ENCODE measurements at places on chromosomes 2 and 18.

DNA sequence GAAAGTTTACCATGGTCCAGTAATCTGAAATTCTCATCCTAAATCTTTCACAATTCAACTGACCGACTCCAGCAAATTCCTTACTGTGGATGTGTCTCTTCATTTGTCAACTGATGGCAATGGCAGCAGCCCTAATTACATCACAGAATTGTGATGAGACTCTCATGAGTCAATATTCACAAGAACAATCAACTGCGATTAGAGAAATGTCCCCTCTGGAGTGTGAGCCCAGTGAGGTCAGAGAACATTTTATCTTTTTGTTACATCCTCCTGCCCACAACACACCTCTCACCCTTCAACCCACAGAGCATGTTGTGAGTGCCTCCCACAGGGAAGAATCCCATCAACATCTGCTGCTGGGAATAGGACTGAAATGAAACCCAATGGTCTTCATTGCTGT lies 73.6 kb downstream of the CD226 start:
- DNase-seq: no peak

- no peak for DNase-seq
These were observed 243.4 kb downstream of the BCL11A start for GRCh38 chr2:60309941-60310660.

DNA sequence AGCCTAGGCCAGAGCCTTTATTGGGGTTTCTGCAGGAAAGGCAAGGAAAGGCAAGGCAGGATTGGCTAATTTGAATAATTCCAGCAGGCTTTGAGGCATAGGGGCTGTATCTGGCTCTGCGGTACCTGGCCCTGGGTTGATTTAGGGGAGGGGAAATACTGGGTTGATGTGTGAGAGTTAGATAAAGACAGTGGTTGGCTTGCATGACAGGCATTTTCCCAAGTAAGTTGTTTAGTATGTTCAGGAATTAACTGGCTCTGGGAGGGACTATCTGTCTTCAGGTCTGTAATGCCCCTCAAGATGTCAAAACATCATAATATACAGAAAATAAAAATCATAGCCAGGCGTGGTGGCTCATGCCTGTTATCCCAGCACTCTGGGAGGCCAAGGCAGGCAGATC lies 98.7 kb downstream of the UBR3 start:
- no peak for DNase-seq

- no peak for DNase-seq
These were observed 28.1 kb upstream of the TANC1 start for GRCh38 chr2:158940356-158940755.

- no peak for DNase-seq
These were observed 276.3 kb downstream of the KCNS3 start for GRCh38 chr2:18154812-18155211.

GRCh38 chr2:96767135-96767871 lies 6.6 kb downstream of the CNNM4 start:
- no peak for DNase-seq

GRCh38 chr2:128395196-128395595 lies 76.5 kb upstream of the HS6ST1 start:
- no peak for DNase-seq

DNA sequence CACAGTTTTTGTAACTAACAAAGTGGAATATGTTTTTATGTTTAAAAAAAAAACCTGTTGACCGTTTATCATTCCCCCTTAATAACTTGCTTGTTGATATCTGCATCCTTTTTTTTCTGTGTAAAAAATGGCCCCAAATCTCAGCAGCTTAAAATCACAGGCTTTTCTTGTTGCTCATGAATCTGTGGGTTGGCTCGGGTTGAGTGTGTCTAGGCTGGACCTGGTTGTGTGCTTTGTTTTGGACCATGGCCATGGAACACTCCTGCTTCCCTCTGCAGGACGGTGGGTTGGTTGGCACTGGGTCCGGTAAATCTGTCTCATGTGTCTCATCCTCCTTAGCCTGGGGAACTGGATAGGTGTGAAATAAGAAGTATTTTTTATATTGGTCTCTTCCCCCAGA lies 139.0 kb upstream of the LINC00305 start:
- DNase-seq: no peak

DNA sequence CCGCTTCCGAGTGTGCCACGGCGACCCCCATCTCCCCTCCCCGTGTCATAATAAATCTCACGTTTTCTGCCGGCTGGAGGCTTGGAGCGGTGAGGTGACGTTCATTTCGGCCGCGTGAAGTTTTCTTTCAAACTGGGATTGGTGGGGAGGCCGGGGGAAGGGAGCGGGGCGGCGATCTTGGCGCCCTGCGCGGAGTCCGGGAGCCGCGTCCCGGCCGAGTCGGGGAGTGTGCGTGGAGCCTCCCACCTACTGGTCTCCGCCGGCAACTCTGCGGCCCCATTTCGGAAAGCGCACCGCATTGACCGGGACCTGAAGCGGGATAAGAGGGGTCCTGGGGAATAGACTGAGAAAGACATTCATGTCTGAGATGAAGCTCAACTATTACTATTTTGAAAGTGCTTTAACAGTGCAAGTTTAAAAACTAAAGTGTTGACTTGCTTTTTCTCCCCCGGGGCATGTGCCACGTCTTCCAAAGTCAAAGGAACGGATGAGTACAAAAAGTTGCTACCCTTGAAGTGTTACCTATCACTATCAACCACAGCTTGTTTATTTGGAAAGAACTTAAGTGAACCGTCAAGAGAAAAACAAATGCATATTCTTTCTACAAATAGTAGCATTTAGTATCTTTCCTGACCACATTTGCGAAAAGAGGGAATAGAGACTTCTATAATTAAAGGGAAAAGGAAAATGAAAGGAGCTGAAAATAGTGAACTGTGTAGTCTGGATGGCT lies 818 bp upstream of the IKZF2 start:
- peak; percentile 20 for DNase-seq

- DNase-seq: no peak
These were observed 94.0 kb upstream of the GLS start for GRCh38 chr2:190786404-190787166.

- DNase-seq: no peak
These were observed 153.2 kb downstream of the GLI2 start for GRCh38 chr2:120888851-120889250.

DNA sequence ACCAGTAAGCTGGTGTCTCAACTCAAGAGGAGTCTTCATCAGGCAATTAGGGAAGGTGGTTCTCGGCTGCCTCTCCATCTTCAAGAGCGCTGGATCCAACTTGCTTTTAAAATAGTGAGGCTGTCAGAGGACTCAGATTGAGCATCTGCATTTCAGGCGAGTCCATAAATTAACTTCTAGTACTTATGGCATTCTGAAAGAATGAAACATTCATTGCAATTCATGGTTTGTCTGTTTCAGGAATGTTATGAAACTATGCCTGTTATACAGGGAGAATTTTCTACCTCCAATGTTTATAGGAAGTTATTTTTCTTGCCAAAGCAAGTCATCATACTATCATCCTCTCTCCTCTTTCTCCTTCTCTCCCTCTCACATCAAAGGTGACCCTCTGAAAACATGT lies 883.2 kb downstream of the SLC4A3 start:
- DNase-seq: no peak

DNA sequence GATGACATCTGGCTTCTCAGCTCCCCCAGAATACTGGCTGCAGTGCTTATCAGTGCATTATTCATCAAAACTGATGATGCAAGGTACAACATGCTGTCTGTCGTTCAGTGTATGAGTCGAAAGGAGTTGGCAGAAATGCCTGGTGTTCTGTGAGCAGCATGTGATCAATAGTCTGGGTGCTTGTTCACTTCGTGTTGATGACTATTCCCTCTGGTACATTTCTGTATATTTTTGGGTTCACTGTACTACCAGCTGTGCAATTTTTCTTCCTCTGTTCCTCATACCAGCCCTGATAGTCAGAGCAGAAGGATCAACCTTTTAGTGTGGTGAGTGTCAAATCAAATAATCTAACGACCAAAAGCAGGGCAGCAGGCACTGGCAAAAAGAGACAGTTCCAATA lies 59.0 kb upstream of the KLHL14 start:
- DNase-seq: no peak

DNA sequence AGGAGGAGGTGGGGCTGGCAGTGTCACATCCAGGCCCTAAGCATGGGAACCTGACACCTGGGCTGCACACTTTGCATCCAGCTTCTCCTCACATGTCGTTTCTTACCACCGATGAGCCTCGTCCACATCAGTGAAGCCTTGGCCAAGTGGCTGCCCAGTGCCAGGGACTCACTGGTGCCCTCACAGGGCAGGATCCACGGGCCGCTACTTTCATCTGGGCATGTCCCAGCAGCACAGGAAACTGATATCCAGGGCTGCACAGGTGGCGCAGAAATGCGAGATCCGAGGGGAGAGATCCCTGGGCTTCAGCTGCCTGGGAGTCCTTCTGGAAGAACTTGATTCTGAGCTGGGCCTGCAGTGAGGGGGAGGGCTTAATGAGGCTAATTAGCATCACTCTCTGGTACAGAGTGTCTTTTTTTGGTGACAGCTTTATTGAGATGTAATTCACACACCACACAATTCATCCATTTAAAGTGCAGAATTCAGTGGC lies 291.6 kb upstream of the HDAC4 start:
- no peak for DNase-seq

DNA sequence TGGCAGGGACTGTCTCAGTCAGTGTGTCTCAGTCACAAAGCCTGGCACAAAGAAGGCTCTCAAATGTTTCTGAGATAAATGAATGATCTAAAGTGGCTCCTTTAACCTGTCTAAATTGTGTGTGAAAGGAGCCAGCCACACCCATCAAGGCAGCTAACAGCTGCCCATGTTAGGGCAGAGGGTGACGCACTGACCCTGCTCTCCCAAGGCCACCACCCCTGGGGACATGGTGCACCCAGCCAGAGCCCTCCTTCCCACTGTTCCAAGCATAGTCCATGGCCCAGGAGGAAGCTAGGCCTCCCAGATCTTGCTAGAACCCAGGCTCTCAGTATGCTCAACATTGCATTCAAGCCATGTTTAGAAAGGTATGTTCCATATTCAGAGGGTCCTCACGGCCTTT lies 100.3 kb downstream of the KLHL29 start:
- DNase-seq: no peak

DNA sequence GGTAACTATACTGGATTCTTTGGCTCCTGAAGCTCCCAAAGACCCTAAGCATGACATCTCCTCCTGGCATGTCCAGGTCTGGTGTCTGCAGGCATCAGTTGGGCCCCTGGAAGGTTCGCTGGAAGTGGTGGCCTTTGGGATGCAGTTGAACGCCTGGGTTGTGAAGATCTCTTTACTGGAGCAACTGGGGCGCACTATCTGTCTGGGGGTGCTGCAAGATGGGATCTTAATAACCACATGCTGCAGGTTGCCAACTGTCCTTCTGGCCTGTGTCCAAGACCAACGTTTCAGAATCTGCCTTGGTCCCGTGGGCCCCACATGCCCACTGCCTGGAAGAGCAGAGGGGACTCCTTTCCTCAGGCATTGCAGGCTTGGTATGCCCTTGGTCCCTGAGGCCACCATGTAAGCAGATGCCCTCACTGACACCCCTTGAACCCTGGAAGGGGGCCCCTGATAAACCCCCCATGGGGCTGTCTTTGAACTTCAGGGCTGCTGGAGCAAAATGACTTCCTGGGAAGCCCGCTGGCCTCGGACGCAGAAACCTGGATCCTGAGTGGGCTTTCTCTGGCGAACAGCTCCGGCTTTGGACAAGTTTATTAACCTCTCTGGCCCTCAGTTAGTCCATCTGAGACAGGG lies 101.9 kb downstream of the TWIST2 start:
- no peak for DNase-seq

- no peak for DNase-seq
These were observed 267.7 kb upstream of the CYRIA start for GRCh38 chr2:16933355-16933754.

DNA sequence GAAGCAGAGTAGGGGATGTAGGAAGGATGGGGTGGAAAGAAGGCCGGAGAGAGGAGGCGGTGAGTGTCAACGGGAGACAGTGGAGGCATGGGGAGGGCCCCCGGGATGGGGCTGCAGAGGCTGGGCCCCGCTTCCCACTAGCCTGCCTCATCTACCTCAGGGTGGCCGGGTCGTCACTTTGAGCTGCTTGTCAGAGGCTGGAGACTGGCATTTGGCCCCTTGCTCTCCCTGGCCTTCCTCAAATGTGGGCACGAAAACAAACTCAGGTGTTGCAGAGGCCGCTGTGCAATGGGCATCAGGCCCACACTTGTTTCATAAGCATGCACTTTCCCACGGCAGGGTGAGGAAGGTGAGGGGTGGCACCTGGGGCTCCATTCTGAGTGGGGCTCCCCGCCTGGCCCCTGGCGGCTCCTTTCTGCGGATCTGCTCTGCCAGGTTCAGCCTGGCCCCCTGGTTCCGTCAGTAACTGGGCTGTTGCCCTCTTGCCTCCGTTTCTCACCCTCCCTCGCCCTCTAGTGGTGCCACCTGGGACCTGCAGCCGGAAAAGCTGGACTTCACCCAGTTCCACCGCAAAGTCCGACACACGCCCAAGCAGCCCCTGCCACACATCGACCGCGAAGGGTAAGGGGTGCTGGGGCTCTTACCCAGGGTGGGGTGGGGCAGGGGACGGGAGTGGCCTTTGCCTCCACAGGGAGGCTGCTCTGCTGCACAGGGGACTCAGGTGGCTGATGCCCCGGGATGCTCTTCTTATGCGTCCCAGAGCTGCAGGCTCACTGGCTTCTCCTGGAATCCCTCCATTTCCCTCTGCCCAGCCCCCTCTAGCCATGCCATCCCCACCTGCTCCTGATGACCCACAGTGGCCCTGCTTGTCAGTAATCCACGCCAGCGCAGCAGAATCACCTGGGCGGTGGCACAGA lies 125.4 kb downstream of the CTIF start:
- peak; percentile 24 for DNase-seq

DNA sequence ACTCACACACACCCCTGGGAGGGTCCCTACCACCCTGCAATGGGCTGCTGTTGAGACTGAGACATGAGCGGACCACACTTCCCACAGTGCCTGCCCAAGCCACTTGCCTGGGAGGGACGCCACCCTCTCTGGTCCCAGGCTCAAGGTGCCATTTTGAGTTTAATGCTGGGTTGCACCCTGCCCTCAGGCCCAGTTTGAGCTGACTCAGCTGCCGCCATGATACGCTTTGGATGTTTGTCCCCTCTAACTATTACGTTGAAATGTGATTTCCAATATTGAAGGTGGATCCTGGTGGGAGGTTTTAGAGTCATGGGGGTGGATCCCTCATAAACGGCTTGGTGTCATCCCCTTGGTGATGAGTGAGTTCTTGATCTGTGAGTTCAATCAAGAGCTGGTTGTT lies 76.4 kb upstream of the DYNC1I2 start:
- DNase-seq: no peak

GRCh38 chr18:54684784-54685183 lies 93.7 kb downstream of the DYNAP start:
- DNase-seq: no peak

- no peak for DNase-seq
These were observed 23.0 kb upstream of the SMAD2 start for GRCh38 chr18:47953471-47953931.

GRCh38 chr18:49178321-49178720 lies 227.6 kb upstream of the SMAD7 start:
- DNase-seq: no peak
